A549 treated with Mapracorat at 1 μM for 4 hours (cell line): ENCODE measurements at places on chromosomes 2 and 18. TPM values are rescaled to one million over a fixed set of nuclear protein-coding genes. Genes with fewer than 3 reads are reported as not detected.

SGPP2 gene
- total RNA-seq, result 0.35 to 0.55 TPM (median 0.42 TPM) in 5 replicates

RAB1A gene
- total RNA-seq, result 209 to 244 TPM (median 232 TPM) in 5 replicates

FTCDNL1 gene
- 2.8 to 3.5 TPM (median 2.9 TPM) in 5 replicates for total RNA-seq

ACTG2 gene
- total RNA-seq, result 0.18 to 0.56 TPM (median 0.29 TPM) in 5 replicates

SULT1C4 gene
- total RNA-seq, result not detected in 5 replicates

ZNF532 gene
- 18.8 to 23.8 TPM (median 21.9 TPM) in 5 replicates for total RNA-seq

TSPYL6 gene
- total RNA-seq, result not detected in 5 replicates

SERPINB13 gene
- total RNA-seq, result not detected in 5 replicates

KCNS3 gene
- 0.86 to 1.4 TPM (median 1.1 TPM) in 5 replicates for total RNA-seq
